ENCODE measurements at places on chromosomes 6 and 20.

GRCh38 chr6:157013649-157014304 is 236.6 kb downstream of the ARID1B start:
- DNase-seq = no peak

GRCh38 chr6:118892355-118892991 is 1.5 kb upstream of the ASF1A start:
- no peak for DNase-seq

GRCh38 chr6:132713352-132714134 is at the start of gene VNN1:
VNN1 (minus strand) TSS chr6:132714055; CDS start chr6:132714035, 20 bp downstream.
- no peak for DNase-seq

DNA sequence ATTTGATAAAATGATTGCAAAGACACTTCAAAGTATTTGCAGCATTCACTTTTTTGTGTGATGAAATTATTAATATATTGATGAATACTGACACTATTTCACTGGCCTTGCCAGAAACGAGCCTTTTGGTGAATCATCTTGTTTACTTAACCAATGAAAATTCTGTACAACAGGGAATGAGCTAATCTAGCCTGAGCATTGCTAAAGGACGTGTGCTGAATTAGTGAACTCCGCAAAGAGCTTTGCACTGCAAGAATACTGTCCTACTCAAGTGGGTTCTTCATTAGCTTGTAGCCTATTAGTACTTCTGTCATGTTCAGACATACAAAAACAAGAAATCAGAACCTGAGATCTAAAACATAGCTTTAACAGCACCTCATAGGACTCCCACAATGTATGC is 172.0 kb upstream of the NRSN1 start:
- no peak for DNase-seq

DNA sequence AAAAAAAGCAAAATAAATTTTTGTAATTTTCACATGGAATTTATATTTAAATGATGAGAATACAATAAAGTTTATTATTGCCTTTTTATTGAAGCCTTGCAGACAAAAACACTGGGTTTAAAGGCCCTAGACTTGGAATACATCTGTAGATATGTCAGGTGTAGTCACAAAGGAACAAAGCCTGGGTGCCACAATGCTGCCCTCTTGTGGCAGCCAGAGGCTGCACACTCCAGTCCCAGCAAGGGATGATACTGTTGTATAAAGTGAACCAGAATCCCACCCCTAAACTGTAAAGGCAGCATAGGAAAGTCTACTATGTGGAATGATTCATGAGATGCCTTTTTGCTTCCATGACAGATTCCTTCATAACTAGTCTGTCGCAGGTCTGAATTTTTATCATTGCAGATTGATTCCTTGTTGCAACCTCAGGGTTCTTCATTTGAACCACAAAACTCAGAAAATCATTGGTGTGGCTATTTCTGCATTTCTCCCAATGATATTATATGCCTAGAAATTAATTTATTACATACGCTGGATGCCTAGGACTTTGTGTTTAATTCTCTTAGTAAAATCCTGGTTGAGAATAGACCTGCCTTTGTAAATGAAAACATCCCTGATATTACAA is 37.0 kb downstream of the MAK start:
- DNase-seq = peak; percentile 34

DNA sequence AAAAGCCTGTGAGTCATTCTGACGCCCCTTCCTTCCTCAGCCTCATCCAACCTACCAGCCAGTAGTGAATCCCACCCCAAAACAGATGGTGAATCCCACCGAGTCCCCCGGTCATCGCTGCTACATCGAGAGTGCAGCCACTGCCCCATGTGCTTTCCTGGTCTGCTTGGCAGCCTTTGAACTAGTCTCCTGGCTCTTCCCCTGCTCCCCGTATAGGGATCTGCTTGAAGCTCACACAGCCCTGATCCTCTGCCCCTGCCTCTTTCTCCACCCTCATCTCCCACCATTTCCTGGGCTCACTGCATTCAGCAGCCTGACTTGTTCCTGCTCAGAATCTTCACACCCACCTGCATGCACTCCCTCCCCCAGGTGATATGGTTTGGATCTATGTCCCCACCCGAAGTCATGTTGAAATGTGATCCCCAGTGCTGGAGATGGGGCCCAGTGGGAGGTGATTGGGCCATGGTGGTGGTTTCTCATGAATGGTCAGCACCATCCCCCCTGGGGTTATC is 14.6 kb downstream of the SYNJ2 start:
- DNase-seq = no peak

- no peak for DNase-seq
Measured at GRCh38 chr6:55511122-55511800, 67.7 kb downstream of the HMGCLL1 start.

DNA sequence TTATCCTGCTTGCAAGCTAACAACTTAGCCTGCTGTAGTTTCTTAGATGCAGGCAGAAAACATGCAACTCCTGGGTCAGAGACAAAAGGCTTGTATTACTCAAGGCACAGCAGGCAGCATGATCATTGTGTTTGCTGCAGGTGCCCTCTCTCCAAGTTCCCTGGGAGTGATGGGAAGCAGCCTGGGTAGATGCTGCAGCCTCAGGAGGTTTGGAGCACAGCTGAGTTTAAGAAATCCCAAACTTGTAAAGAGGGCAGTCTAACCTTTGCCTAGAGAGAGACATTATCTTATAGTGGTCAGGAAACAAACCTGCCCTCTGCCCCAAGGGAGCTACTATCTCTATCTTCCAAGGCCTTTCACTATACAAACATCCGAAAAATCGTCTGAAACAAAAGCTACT is 61.1 kb downstream of the PFDN4 start:
- DNase-seq = no peak

DNA sequence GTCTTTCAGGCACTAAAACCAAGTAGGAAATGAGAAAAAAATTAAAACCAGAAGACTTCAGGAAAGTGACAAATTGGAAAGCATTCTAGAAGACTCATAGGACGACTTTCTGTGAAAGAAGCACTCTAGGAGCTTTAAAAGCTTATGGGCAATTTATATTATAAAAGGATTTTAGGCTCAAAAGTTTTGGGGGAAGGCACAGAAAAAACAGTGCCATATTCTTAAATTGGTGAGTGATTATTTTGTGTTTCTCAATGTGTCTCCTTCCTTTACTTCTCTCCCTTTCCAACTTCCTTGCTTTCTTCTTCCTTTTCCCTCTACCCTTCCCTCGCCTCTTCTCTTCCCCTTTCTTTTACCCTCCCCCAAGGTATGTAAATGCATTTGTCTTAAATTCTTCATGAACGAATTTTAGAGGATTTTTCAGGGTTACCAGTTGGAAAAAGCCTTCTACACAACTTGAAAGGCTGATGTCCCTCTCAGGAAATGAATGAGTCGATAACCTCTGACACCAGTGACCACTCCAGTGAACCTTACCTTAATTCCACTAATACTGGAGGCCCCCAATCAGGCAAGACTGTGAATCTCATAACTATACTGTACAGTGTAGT is 2.6 kb upstream of the LIN28B start:
- no peak for DNase-seq

- no peak for DNase-seq
Measured at GRCh38 chr6:138272533-138273315, 54.4 kb upstream of the PBOV1 start.

- no peak for DNase-seq
Measured at GRCh38 chr20:17854307-17854903, 114.2 kb downstream of the SNX5 start.

GRCh38 chr20:34921436-34921835 is 34.2 kb downstream of the GSS start:
- no peak for DNase-seq

GRCh38 chr20:23286346-23286745 is 64.2 kb upstream of the NXT1 start:
- no peak for DNase-seq

DNA sequence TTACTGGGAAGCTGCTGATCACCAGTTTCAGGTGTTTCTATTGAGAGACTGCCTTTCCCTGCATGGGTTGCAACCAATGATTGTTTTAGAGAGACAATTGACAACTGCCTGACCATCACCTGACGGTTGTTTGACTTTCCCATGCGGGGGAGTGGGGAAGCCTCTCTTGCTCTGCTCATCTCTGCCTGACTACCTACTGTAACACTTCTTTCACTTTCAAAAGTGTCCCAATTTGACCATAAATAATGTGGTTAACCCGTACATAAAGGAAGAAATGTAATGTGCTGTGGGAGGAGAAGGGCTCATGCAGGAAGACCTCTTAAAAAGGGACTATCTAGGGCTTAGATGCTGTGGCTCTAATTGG is 122.1 kb upstream of the PHACTR1 start:
- DNase-seq = no peak

DNA sequence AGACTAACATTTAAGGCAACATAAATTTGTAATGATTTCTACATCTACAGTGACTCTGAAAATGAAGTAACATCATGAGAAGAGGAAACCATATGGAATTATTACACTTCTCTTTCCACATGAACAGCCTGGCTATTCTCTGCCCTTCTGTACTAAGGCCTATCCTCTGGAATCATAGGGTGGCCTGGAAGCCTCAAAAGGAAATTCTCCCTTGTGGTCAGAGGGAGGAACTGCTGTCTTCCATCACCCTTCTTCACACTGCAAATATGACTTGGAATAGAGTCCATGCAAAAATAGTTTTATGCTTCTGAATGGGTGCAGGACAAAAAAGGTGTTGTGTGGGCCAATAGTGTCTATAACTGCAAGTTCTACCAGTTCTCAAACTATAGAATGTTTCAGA is 44.6 kb upstream of the SH3BGRL2 start:
- no peak for DNase-seq

DNA sequence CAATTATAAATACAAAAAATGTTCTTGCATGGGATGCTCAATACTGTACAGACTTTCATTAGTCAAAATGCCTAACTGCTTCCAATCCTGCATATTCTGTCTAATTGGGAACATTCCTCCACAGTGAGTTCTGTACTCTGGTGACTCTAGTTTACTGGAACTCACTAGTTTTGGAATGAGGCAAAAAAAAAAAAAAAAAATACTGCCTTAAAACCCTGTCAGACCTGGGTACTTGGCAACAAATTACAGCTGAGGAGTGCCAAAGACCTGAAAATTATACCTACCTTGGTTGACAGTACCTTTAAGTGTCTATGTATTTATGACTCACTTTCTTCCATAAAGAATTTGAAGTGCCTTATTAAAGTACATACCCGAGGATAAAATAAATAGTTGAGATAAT is 276.7 kb downstream of the FARS2 start:
- DNase-seq = no peak

GRCh38 chr6:107812234-107812769 is 11.8 kb downstream of the SCML4 start:
- no peak for DNase-seq

DNA sequence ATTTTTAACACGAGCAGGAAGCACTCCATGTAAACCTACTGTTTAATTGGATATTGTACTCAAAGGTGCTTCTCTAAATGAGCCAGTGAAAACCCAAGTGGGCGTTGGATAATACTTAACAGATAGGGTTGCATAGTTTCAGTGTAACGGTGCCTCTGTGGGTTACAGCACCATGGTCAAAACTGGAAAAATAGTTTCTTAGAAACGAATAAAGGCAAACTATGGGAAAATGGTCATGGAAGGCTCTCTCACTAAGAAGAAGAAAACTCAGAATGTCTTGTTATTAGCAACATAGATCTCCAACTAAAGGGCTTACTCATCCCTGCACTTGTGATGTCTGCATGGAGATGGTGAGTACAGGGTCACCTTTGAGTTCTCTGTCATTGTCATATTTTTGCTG is 59.1 kb upstream of the NEDD9 start:
- no peak for DNase-seq

GRCh38 chr6:23327621-23328020 is 758.3 kb downstream of the HDGFL1 start:
- DNase-seq = no peak

DNA sequence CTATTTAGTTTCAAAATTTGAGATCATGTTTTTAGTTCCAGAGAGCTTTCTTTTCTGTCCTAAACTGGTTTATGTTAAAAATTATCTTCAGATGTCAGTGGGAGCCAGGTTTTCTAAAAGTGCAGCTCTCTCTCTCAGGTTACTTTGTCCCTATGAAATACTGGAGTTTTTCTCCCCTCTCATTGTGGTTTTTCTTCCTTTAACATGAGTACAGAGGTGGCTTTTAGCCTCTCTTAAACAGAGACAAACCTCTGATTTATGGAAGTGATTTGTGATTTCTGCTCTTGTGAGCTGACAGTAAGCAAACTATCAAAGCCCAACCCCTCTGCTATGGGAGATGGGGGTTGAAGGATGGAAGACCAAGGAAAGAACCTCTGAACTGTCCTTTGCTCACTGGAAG is 85.7 kb downstream of the LIN28B start:
- DNase-seq = no peak

GRCh38 chr6:65667916-65668656 is 38.9 kb downstream of the EYS start:
- DNase-seq = no peak

- no peak for DNase-seq
Measured at GRCh38 chr20:16803965-16804792, 56.0 kb downstream of the OTOR start.

DNA sequence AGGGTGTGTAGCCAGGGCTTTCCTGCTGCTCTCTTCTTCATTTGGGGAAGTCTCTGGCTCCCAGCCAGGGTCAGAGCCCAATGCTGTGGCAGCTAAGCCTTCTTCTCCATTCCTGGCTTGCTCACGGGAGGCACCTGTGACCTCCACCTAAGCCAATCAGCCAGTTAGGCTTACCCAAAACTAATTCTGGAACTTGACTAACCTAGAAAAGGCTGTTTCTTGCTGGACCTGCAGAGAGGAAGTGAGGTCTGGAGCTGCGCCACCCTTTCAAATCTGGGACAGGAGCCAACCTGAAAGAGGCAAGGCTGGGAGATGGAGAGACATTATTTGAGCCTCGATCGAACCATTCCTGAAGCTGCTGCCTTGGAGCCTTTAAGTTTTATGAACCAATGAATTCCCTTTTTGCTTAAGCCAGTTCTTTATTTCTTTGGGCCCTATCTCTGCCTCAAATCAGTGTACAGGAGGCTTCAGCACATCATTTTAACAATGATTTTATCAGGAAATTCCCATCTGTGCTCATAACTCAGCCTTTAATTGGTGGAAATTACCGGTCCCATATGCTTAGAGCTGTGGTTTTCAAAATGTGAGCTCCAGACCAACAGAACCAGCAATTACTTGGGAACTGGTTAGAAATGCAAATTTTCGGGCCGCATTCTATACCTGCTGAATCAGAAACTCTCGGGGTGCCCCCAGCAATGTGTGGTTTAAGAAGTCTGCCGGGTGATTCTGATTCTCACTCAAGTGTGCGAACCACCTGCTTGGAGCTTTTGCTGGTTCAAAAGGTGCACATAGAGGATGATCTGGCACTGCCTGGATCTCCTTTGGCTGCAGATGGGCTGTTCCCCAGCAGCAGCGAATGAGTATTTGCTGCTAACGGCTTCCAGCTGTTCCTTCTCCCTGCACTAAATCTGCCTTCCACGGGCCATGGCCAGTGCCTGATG is 97.4 kb upstream of the RNF24 start:
- DNase-seq = no peak

- DNase-seq = no peak
Measured at GRCh38 chr6:19852090-19852457, 14.9 kb downstream of the ID4 start.
